Right renal pelvis (tissue), 4 donors: ENCODE measurements at places on chromosomes 12 and 14.

- no peak for DNase-seq
These were observed 62.7 kb downstream of the RASSF3 start for GRCh38 chr12:64672925-64673409.

GRCh38 chr12:122981036-122981471 is 573 bp downstream of the ARL6IP4 start:
- DNase-seq: no peak

GRCh38 chr12:17352164-17352563 is 737.8 kb downstream of the RERGL start:
- no peak for DNase-seq

DNA sequence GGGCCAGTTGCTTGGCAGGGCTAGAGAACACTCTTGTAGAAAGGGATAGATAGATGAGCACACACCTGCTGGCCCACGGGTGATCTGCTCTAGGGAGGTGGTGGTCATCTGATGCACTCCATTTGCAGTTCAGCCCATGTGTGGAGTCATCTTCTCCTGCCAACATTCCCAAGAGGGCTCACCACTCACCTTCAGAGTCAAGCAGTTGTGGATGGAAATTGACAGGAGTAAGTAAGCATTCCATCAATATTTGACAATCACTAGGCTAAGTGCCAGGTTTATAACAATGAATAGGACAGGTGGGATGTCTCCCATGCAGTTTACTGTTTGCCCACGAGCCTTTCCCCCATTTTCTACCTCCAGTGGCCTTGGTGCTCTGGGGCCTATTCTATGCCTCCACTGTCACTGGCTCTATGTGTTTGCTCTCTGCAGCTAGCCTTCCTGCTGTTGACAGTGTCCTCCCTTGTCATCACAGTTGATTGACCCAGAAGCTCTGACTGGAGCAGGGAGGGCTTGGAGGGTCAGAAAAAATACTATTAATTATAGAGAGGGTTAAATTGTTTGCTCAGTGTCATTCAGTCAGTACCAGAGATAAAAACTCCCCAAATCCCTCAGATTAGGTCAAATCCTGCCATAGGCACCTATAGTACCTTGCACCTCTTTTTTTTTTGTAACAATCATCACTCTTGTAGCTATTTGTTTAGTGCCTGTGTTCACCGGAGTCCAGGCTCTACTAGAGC is 134.6 kb upstream of the PZP start:
- no peak for DNase-seq

GRCh38 chr14:48857366-48857765 is 728.8 kb downstream of the RPS29 start:
- DNase-seq: no peak

DNA sequence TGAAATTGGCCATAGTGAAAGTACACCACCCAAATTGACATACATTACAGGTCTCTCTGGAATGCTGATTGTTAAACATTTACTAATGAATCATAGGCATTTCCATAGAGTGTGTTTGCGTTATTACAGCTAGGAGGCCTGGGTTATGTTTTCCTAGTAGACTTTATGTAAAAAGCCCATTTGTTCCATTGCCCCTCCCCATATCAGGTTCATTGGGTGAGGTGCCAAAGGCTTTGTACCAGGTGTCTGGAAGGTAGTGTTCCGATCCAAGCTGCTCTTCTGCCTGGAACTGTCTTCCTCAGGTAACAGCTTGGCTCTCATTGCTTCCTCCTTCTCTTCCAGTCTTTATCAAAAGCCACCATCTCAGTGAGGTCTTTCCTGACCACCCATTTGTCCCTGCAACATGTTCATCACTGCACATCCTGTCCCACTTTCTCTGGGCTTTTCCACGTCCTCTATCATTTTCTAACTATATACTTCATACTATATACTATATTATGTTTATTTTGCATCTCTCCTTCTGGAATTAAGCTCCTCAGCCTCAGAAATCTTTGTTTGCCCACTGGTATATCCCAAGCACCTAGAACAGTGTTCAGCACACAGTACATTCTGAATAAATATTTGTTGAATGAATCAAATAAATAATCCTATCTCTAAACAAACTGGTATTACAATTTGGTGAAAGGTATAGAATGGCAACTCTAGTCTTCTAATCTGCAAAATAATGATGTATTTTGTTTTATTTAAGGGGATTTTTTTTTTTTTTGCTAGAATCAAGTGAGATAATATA is 252.3 kb downstream of the KTN1 start:
- no peak for DNase-seq

DNA sequence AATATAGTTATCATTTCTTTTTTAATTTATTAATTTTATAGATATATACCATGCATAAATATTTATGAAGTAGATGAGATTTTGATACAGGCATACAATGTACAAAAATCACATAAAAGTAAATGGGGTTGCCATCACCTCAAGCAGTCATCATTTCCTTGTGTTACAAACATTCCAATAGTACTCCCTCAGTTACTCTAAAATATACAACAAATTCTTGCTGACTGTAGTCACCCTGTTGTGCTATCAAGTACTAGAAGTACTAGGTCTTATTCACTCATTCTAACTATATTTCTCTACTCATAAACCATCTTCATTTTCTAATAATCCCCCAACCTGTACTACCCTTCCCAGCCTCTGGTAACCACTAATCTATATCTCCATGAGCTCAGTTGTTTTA is 432.6 kb upstream of the SYT1 start:
- no peak for DNase-seq

DNA sequence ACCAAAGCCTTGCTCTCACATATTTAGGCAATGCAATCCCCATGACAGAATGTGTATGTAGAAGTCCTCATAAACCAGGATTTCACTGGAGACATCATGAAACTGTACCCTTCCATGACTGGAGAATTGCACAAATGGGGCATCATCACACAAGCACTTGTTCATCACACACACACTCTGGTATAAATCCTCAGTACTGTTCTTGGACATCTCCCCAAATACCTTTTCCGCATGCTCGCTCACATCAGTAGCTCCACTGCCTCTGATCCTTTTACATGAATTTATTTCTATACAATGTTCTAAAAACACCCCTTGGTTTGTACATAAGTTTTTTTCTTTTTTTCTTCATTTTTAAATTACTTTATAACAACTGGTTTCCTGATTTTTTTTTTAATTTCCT is 3.3 kb upstream of the ING4 start:
- no peak for DNase-seq

GRCh38 chr14:57610631-57611030 is 117.0 kb upstream of the CCDC198 start:
- no peak for DNase-seq

DNA sequence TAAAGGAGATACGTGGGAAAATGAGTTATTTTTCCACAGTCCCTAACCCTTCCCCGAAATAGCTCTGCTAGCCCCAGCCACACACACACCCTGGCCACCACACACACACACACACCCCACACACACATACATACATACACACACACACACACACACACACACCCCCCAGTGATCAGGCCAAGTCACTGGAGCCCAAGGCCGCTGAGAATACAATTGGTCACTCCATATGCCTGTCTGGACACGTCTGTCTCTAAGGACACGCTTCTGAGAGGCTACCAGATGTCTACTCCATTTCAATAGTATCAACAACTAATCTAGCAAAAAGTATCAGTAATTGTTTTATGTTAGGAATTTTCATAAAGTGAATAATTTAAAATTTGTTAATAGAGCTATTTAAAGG is 13.0 kb upstream of the DIABLO start:
- DNase-seq: no peak

DNA sequence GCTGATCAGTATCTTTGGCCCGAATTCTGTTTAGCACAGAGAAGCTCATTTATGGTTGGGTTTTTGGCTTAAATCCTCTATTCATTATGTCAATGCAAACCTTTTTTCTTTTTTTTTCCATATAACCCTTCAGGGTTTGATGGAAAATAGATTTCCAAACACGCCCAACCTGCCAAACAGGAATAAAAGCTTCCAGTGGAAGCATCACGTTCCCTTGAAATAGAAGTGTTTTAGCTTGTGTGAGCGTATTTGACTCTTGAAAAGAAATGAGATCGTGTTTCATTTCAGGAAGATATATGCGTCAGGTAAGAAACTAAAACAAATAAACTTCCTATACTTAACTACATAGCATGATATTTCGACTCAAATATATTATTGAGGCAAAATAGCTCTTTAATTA is at the start of gene PIK3C2G:
Gene PIK3C2G (plus strand): TSS at position 246 of the 400 bp plus-strand sequence. CDS start 20,564 bp downstream, outside the sequence.
- no peak for DNase-seq

DNA sequence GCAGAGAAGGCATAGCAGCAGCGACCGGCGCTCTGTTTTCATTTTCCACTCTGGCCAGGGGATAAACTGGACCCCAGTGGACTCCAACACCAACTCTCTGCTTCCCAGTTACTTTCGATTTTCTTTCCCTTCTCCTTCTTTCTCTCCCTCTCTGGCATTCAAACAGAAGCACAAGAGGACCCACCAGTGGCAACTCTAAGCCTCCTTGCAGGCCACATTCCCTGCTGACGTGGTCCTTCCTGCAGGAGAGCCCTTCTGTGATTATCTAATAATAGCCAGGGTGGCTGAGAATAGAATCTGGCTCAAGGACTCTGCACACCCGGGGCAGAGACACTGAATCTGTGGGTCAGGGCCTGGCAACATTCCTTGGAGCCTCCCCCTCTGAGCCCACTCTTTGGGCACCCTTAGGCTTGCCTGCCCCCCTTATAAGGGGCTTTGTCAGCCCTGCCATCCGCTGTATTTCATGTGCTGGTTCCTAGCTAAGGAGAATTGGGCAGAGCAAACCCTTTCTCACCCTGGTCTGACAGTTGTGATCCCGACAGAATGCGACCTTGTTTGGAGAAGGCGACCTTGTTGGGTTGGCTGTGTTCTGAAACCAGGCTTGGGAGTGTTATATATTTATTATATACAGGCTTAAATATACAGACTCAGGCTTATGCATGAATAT is 8.2 kb upstream of the HOXC6 start:
- no peak for DNase-seq

GRCh38 chr12:103986829-103987228 is 21.2 kb downstream of the TDG start:
- no peak for DNase-seq

DNA sequence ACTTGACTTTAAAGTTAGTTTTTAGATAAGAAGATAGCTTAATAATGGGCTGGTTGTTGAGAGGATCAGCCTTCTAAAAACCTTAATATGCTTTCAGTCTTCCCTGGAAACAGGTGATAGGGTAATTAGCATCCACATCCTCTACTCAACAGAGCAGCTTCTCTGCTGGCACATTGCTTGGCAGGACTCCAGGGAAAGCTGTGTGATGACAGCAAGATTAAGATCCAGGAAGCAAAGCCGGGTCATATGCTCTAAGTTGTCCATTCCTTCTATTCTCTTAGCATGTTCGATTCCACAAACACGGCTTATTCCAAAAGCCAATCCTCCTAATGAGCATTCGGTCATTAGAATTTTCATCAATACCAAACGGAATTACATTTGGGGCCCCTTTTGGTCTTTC is 87.0 kb downstream of the HMGA2 start:
- no peak for DNase-seq

GRCh38 chr14:75283162-75283832 is 4.7 kb downstream of the FOS start:
- no peak for DNase-seq

- no peak for DNase-seq
These were observed 126.2 kb downstream of the KSR2 start for GRCh38 chr12:117842630-117843029.

- DNase-seq: no peak
These were observed 17.1 kb upstream of the TSPAN11 start for GRCh38 chr12:30909349-30910037.

DNA sequence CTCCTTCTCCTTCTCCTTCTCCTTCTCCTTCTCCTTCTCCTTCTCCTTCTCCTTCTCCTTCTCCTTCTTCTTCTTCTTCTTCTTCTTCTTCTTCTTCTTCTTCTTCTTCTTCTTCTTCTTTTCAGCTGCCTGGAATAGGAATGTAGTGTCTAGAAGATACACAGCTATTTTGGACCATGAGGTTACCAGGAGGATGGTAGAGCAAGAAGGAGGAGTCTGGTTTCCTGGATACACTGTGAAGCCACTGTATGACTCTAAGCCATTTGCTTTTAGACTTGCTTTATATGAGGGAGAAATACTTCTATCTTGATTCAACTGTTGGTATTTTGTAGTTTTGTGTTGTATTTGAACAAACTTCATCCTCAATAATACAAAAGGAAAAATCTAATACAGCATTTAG is 3.0 kb upstream of the MYBPC1 start:
- DNase-seq: no peak

DNA sequence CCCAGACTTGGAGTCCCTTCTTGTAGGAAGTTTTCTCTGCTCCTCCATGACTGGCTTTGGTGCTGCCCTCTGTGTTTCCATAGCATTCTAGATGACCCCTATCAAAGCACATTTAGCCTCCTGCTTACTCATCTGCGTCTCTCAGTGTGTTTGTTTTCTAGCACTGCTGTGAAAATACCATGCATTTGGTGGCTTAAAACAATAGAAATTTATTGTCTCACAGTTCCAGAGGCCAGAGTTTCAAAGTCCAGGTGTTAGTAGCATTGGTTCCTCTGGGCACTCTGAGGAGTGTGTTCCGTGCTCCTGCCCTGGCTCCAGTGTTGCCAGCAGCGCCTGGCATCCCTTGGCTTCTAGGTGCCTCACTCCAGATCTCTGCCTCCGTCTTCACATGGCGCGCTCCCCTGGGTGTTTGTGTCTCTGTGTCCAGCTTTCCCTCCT is 86.1 kb downstream of the CACNA1C start:
- no peak for DNase-seq

- no peak for DNase-seq
These were observed 89.2 kb upstream of the USP44 start for GRCh38 chr12:95640516-95640915.

- DNase-seq: no peak
These were observed 31.0 kb downstream of the JAG2 start for GRCh38 chr14:105137481-105138020.
